ENCODE measurements at places on chromosomes 6 and 20. TPM values are rescaled to one million over a fixed set of nuclear protein-coding genes. Genes with fewer than 3 reads are reported as not detected.

Gene THBD
- total RNA-seq: 0.03 TPM

DNA sequence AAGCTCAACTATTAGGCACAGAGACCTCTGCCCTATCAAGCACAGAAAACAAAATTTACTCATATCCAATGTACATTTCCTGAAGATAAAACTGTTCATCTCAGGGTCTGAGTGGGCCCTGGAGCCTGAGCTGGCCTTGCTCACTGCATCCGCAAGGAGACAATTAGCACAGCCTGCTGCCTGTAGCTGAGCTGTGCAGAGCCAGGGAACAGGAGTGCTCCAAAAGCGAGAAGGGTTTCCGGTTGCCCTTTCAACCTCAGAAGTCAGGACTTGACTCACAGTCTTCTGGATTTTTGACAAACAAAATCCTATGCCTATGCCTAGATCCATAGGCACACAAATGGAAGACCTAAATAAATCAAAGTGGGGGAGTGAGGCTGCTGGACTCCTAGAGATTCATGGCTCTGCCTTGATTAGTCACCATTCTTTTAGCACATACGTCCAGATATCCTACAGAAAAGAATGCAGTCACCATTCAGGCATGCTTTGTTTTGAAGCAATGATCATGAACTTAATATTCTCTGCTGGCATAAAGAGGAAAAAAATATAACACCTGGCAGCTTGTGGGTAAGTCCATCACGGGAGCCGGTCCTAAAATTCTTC, 73.5 kb downstream of the BFSP1 start:
- no peak for DNase-seq

DNA sequence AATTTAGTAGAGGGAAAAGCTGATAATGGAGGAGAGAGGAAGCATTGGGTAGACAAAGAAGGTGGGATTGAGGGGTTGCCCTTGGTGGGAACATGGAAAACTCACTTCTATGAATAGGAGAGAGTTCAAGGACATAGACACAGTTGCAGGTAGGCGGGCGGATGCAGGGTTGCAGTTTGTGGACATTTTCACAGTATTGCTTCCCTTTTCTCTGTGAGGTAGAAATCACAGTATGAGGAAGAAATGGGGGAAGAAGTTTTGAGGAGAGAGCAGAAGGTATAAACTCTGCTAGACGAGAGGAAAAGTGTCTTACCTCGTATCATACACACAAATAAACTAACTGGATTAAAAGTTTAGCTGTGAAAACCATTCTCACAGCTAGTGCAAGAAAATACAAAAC, 200.7 kb upstream of the ECI2 start:
- no peak for DNase-seq

- no peak for DNase-seq
Measured at GRCh38 chr20:36017048-36017951, 48.9 kb downstream of the CNBD2 start.

GRCh38 chr6:8017276-8017701, 46.9 kb downstream of the BLOC1S5 start:
- DNase-seq: no peak

DNA sequence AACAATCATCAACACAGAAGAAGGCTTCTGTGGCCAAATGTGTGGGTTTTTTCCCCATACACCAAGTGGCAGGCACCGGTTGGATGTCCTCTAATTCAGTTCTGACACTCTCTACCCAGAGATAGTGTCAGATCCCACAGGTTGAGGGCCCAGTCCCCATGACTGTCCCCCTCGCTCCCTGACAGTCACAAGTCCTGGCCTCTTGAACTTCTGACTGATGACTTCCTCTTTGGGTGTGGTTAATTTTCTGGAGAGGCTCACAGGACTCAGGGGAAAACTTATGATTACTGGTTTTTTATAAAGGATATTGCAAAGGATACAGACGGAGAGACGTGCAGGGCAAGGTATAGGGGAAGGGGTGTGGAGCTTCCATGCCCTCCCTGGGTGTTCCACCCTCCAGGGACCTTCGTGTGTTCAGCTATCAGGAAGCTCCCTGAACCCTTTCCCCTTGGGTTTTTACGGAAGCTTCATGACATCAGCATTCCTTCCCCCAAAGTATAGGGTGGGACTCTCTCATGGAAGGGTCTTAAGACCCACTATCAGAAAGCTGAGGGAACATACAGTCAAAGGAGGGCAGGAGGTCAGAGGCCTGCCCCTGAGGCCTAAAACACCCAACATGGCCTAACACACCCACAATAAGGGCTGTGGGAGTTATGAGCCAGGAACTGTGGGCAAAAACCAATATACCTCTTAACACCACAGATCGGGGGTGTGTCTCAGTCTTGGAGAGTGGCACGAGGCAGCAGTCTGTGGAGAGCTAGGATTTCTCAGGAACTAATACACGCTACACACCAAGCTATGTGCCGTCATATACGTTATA, 33.3 kb downstream of the FARS2 start:
- no peak for DNase-seq

DNA sequence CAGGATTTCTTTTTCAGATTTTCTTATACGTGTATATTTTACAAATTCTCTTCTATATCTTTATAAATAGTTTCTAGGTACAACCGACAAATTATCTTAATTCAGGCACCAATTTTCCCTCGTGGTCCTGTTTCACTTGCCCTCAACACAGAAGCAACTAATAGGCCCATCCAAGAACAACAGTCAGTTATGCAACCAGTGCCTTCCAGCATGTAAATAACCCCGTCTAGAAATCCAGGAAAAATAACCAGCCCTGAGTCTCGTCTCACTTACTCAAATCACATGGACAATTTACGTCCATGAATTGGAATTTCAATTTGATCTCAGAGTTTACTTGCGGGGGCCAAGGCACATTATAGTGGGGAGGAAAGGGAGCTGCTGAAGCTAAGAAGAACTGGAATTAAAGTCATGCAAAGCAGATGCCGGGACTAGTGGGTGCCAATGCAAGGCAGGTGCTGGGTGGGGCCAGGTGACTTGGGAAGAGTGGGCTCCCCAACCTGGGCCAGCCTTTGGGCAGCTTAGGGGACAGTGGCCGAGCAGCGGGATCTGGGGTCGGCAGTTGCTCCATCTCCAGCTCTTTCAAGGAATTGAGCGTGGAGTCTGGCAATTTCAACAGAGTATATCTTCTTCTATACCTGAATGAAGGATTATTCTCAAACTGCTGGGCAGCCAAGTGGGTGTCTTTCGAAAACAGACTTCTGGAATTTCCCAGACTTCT, 121.7 kb downstream of the EDN3 start:
- no peak for DNase-seq

Gene TINAG
- not detected for total RNA-seq

- DNase-seq: no peak
Measured at GRCh38 chr6:131967948-131968347, 16.8 kb upstream of the CCN2 start.

DNA sequence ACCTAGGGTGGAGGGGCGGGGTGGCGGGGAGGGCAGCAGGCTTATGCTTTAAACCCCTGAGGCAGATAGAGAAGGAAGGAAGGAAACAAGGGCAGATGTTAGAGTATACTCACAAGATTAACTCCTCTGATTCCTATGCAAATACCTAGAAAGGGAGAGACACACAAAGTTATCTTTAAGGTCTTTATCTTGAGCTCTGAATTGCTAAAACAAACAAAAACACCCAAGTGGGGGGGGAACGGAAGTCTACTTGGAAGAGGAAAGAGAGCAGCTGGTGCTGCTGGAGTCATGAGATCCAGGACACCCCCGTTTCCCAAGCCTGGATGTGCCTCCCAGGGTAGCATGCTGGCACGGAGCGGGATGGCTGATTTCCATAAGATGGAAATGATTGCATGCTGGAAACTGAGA, 43.4 kb downstream of the PLAGL1 start:
- DNase-seq: no peak

Gene MACROD2
- 0.08 TPM for total RNA-seq

GRCh38 chr20:57867181-57867803, 157.5 kb upstream of the PMEPA1 start:
- DNase-seq: peak; percentile 3

Gene TSBP1
- total RNA-seq: not detected

DNA sequence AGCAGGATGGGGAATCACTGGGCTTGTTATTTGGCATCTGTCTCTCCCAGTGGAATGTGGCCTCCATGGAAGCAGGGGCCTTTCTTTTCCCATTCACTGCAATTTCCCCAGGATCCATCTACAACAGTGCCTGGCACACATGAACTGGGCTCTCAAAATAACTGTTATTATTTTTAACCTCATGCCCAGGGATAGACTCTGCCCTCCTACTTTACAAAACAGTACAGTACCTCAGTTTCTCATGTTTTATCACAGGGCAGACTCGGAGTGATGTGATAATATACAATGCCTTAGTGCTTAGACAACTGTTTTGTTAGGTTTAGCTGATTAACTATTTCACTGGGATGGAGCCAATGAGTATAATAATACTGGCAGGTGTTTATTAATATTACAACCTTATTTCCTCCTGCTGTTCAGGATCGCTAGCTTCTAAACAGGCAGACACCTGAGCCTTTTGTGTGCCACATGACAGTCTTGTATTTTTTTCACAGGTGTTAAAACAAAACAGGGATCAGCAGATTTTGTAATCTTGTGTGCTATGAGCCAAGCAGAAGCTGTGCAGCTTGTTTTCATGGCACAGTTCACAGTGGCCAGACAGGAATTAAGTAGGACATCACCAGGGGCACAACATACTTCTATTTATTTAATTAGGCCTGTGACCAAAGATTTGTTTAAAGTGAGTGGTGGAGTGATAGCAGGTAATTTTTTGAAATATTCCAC, 157.7 kb upstream of the EYA4 start:
- DNase-seq: no peak

Gene SEMG1
- not detected for total RNA-seq

Gene TMEM151B
- total RNA-seq: 1.2 TPM

Gene CLVS2
- total RNA-seq: not detected

DNA sequence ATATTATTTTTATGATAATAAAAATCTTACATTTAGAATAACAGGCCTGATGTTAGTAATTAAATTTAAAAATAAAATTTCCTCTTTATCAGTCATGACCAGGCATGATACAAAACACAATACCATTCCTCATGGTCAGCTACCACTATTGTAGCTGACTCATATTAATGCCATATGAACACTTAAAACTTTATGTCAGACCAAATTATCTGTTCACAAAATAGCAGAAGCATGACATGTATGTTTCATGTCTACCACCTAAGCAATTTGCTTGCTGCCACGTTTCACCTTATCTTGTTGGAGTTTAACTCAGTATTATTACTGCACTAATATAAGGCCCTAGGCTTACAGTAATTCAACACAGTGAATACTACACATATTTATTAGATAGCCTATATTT, 65.7 kb downstream of the HTR1B start:
- DNase-seq: no peak

Gene BANF2
- not detected for total RNA-seq

Gene TRIM10
- not detected for total RNA-seq

All from SJCRH30 (cell line).